ENCODE measurements at places on chromosomes 12 and 14.

- peak; percentile 73 for DNase-seq
These were observed 60.2 kb upstream of the ACTN1 start for GRCh38 chr14:69039288-69039628.

- DNase-seq, result no peak
These were observed 479.3 kb downstream of the SLC16A7 start for GRCh38 chr12:60075091-60075490.

- DNase-seq, result no peak
These were observed 13.8 kb upstream of the ZFP36L1 start for GRCh38 chr14:68806526-68807147.

DNA sequence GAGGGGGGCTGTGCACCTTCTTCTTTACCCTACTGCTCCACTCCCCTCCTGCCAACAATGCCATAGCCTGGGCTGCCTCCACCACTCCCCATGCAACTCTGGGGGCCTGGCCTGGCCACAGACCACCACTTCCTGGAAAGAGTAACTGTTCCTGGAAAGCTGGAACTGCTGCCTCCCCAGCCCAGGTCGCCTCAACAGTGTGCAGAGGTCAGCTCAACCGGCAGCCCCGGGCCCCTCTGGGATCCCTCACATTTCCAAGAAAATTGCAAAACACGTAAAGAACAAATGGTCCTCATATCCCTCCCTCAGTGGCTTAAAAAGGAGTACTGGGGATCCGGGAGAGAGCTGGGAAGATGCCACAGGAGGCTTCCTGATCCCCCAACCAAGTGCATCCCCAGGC, 22.4 kb upstream of the DIO3 start:
- DNase-seq, result no peak

- no peak for DNase-seq
These were observed 5.6 kb downstream of the DACT1 start for GRCh38 chr14:58643366-58643765.

DNA sequence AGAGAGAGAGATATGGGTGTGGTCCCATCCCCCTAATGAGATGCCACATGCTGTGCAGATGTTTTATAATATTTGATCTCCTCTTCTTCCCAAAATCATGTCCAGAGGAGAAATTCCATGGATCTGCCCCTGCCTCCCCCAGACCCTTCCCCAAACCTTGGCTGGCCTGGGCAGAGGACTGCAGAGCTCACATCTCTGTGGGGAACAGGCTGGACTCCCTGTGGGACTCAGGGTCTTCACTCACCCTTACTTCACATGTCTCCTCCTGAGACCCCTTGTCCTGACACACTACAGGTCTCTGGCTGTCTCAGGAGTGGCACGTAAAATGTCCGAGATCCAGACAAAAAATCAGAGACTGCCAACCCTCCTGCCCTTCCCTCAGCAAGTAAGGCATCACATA, 76.0 kb upstream of the CAPRIN2 start:
- DNase-seq, result no peak
